ENCODE measurements at places on chromosomes 7 and 10. TPM values are rescaled to one million over a fixed set of nuclear protein-coding genes. Genes with fewer than 3 reads are reported as not detected.

DNA sequence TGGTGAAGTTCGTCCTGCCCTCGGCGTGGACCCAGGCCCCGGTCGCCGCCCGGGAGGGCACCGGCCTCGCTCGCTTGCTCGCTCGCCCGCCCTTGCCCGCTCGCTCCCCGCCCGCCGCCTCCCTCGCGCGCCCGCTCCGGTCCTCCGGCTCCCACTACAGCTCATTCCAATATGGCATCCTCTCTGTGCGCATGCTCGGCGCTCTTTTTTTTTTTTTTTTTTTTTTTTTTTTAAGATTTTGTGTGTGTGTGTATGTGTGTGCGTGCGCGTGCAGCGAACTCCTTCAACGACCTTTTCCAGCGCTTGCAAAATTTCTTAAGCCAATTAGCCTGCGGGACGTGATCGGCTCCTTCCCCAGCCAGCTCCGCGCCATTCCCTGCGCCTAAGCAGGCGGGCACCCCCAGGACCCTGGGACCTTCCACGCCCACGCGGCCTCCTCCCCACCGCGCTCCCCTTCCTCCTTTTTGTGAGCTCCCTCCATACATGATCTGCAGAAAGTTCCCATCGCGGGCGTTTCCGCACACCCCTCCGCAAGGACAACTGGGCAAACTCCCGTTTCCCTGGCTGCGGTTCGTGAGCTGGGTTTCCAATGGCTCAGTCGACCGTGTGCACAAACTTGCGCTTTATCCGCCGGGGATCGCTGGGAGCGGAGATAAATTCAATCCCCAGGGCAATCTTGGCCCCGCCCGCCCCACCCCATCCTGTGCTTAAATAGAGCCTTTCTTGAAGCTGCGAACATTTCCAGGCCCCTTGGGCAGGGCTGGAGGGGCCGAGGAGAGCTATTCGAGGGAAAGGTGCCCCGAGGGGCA lies at the start of gene SFMBT2:
Gene SFMBT2, minus strand, starts transcription at position 173 of the 809 bp plus-strand sequence. CDS start 29,136 bp downstream, outside the sequence.
- DNase-seq: no peak

The MEOX2 gene
- 3.0 TPM for total RNA-seq

The FZD1 gene
- 23.8 TPM for total RNA-seq

DNA sequence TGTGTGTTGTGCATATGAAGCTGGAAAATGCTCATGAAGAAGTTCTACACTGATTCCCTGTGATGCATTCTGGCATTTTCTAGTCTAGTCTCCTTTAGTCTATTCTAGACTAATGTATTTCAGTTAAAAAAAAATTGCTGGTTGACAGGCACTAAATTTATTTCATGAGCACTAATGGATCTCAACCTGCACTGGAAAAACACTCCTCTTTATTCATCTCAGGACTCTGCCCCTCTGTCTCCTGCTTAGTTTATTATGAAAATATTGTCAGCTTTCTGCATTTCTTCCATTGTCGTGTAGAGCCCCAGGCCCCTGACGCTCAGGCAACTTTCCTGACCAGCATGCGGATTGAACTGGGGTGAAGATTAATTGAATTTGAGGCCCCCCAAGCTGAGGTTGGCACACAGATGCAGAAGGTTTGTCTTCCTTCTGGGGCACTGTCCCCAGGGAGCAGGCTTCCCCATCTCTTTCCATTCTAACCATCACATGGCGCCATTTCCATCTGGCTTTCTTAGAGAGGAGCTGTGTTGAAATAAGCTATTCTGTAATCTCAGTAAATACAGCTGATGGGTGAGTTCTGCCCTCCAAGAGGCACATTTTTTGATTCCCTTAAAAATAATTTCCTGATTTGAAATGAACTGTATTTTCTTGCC lies 128.7 kb downstream of the INSYN2A start:
- DNase-seq: no peak

DNA sequence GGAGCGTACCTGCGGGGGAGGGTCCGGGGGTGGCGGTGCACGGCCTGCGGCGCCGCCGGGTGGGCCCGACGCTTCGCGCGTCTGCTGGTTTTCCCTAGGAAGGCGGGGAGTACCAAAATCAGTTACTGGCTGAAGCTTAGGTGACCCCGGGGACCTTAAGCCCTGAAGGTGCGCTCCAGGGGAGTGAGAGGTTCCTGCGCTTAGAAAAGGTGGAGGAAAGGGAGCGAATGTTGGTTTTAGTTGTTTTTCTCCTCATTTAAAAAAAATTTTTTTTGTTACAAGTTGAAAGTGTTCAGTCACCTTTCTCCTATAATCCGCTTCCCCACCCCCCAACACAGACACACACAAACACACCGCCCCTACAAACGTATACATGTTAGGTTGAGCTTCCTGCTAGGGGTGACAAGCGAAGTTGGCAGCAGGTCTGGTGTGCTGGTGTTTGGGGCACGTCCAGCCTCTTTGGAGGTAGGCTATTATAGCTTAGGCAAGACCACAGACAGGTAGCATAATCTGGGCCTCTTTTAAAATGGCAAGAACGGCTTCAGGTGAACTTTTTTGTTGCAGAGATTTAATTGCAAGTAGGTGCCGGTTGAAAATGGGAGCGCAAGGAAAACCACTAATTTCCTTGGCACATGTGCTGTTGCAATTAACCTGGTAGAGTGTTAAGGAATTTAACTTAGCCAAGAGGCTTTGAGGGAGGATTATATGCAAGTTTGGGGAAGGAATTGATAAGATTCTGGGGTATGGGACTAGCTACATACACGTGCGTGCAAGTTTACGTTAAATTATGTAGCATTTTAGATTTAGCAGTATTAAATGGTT lies 945 bp downstream of the ADD3 start:
- no peak for DNase-seq

The CFTR gene
- total RNA-seq: 11.0 TPM

- DNase-seq: no peak
These were observed 154.4 kb downstream of the CACNA2D1 start for GRCh38 chr7:82289152-82289535.

- DNase-seq: no peak
These were observed 41.6 kb downstream of the SLC39A12 start for GRCh38 chr10:17993361-17993760.

- DNase-seq: no peak
These were observed 139.4 kb downstream of the KCNMA1 start for GRCh38 chr10:77498210-77498609.

DNA sequence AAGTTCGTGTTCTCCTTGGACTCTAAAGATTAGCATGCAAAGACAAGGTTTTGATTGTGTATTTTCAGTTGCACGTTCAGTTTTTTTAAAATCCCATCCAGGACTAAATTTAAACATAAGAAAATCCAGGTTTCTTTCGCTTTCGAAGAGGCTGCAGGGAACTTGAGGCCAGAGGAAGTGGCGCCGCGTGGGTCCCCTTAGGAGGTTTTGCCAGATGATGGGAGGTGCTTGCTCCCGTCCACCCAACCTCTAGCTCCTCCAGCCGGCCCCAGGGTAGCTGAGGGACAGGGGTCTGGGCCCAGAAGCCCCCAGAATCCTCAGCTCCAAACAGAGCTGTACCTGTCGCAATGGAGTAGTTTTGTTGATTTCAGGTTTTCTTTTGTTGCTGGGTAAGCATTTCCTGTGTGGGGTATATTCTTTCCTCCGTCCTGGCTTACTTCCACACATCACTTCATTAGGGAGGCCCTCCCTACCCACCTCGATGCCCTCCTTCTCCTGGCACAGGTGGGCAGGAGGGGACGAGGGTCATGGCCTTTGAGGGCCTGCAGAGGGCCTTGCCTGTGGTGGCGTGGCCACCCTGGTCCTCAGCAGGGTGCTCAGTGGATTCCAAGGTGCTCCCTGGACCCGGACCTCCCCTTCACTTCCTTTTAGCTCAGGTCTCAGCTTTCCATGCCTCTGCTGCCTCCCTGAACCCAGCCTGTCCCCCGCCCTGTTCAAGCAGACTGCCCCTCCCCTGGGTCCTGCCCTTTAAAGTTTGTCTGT lies 32.6 kb downstream of the LHPP start:
- DNase-seq: no peak

- DNase-seq: no peak
These were observed 32.8 kb downstream of the ARL4A start for GRCh38 chr7:12719981-12720865.

The NOS3 gene
- 1.7 TPM for total RNA-seq

DNA sequence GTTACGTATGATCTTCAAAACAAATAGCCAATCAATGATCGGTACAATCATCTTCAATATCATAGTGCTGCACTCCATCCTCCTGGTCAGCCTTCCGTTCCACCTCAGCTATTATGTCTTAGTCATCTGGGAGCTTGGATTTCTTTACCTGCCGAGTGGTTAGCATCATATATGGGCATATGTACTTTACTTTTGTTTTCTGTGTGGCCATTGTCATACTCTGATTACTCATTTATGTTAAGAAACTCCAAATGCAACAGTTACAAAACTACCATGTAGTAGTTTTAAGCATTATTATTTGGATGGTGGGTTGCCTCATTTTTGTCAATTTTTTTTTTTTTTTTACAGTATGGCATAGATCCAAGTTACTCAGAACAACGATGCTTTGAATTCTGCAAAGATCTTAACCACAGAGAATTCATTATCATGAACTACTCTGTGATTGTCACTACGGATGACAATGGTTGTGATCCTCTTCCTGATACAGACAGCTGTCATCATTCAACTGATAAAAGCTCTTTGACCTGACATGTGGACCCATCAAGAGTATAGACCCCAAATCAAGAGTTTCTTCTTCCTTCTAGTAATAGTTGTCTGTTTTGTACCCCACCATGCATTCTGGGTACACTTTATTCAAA lies 52.1 kb upstream of the NME8 start:
- no peak for DNase-seq

DNA sequence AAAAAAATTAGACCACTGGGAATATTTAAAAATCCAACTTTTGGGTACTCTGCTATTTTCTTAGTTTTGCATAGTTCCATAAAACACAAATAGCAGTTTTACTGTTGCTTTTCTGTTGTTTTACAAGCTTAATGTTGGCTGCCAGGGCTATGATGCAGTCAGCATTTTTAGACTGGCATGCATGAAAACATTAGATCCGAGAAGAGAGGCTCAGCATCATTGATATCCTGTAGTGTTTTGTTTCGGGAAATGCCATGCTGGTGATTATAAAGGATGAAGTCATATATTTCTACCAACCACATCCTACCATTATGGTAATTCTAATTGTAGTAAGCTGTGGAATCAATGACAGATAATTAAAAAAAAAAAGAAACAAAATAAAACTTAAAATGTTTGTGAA lies 104.6 kb downstream of the MBL2 start:
- no peak for DNase-seq

GRCh38 chr10:20173046-20173445 lies 356.8 kb downstream of the PLXDC2 start:
- DNase-seq: no peak

- no peak for DNase-seq
These were observed 178.2 kb downstream of the CCDC3 start for GRCh38 chr10:12823328-12823727.

- DNase-seq: no peak
These were observed 54.4 kb upstream of the FAM133B start for GRCh38 chr7:92644406-92645113.

Measured in type B pancreatic cell (in vitro differentiated cells).